ENCODE measurements at places on chromosomes 11 and 22.

DNA sequence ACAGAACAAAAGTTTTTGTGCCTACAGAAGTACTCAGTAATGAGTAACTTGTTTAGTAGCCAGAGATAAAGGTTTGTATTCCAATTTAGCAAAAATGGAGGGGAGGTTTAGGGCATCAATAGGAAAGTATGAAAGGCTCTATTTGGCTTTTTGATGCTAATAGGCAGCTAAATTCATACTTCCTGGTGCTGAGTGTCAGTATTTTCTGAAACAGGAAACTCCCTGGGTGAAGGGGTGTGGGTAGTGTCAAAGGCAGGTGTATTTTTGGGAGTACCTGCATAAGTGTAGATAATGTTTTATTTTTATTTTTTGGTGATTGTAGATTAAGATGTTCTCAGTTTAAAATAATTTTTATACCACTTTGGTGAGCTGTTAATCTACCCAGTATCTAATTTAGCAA, 29.3 kb upstream of the MMP7 start:
- no peak for DNase-seq

GRCh38 chr11:77031599-77031998, 2.6 kb upstream of the B3GNT6 start:
- DNase-seq: no peak

DNA sequence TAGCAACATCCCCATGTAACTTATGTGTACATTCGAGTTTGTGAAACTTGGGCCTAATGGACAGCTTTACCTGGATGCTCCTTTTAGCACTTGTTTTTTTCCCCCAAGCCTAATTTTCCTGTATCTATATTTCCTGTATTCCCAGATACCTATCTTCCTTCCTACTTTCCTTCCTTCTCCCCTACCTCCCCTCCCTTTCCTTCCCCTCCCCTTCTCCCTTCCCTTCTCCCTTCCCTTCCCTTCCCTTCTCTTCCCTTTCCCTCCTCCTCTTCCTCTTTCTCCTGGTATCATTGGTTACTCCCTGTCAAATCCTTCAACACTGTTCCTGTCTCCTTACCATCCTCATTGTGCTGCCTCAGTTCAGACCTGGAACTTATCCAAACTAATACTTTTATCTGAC, 111.8 kb downstream of the HIPK3 start:
- no peak for DNase-seq

DNA sequence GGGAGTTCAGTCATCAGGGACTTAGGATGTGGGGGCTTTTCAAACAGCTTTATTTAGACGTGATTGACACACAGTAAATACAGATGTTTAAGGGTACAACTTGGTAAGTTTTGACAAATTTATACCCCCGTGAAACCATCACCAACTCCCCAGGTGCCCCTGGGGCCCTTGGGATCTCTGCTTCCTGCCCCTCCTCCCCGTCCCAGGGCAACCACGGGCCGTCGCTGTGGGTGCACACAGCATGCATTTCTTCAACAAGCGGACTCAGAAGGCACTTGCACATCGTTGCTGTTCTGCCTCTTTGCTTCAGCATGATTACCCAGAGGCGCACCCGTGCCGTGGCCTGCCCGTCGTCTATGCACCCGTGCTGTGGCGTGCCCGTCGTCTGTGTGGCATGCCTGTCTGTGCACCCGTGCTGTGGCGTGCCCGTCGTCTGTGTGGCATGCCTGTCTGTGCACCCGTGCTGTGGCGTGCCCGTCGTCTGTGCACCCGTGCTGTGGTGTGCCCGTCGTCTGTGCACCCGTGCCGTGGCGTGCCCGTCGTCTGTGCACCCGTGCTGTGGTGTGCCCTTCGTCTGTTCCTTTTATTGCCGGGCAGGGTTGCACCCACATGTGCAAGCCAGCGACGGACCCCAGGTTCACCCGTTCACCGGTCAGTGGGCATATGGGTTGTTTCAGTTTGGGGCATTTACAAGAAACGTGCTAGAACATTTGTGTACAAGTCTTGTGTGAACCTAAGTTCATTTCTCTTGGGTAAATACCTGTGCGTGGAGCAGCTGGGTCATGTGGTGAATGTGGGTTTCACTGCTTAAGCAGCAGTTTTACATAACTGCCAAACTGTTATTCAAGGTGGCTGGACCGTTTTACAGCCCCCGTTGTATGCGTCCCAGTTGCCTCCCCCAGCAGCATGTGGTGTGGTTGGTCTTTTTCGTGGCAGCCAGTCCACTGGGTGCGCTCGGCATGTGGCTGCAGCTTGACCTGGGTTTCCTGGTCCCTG, 8.3 kb downstream of the CD81 start:
- no peak for DNase-seq

DNA sequence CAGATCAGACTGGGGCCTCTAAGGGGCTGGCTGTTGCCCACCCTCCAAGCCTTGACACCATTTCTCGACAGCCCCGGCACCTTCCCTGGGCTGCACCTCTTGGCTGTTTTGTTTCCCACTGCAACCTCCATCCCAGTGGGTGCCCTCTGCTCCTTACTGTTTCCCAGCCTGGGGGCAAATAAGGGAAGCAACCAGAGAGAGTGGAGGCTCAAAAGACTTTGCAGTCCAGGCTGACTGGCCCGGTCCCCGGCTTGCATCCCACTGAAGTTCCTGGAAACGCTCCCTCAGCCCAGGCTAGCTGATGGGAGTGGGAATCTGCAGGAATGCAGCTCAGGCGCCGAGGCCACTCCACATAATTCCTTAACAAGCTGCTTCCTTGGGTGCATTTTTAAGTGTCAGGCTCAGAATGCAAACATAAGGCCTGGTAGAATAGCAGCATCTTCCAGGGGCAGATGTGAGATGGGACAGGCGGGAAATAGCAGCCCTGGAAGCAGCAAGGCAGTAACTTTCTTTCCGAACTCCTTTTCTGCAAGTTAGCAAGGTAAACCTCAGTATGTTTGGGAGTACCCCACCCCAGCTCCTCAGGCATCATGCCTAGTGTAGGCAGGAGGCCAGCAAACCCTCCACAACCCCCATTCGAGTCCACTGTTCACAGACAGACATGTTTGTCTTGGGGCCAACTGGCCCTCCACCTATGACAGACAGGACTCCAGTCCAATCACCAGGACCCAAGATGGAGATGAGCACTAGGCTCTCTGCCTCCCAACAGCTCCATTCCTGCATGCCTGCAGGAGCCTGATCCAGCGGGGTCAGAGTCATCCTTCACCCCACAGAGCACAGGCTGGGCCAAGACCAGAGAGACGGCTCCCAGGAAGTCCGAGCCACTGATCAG, 39.3 kb downstream of the RPL27A start:
- DNase-seq: no peak

DNA sequence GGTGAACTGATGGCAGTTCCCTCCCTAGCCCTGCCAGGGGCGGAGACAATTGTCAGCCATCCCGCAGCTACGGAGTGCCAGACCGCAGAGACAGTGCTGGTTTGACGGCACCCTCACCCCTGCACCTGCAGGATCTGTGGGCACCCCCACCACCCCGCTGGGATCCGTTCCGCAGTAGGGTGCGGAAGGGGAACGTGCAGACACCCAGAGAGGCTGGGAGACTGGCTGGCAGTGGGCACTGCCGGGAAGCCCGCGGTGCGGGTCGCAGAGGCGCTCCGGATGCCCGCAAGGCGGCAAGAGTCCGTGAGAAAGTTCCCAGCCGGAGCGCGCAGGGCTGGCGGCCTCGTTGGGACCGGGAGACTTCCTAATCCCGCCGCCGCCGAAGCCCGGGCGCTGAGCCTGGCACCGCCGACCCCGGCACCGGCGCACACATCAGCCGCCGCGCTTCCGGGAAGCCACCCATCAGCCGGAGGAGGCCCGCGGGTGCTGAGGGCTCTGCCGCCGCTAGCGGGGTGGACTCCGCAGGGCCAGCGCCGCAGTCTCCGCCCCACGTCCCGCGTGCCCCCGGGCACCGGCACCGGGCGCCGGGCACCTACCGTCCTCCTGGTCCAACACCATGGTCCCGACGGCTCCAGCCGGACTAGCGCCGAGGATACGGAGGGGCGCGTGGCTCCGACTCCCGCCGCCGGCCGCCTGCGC, 4.3 kb upstream of the LMO1 start:
- DNase-seq: no peak

- no peak for DNase-seq
These were observed 45.3 kb downstream of the SMIM38 start for GRCh38 chr11:69201066-69201365.

GRCh38 chr11:43852057-43852636, 28.5 kb upstream of the ALKBH3 start:
- no peak for DNase-seq

DNA sequence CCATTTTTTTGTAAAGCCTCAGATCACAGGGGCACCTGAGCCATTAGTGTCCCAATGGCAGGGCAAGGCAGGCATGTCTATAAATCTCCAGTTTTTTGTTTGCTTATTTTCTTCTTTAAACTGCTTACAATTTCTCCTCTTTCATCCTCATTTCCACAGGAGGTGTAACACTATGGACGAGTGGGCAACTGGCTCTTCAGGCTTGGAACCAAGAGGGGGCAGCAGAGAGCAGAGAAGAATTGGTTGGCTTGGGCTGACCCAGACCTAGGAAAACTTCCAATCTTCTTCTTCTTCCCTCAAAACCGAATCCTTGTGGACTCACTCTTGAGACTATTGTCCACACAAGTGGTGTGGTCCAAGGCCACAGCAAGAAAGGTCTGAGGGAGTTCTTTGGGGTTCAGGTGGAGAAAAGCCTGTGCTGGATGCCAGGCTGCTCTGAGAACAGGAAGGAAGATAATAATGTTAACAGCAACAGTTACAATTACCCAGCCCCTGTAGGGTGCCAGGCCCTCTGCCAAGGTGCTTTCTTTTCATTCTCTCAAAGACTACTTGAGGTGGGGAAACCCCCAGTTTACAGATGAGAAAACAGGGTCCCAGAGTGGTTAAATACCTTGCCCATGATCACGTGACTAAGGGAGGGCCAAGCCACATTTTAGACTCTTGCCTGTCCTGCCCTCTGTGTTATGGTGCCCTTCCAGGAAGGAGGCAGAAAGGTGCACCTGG, 70.7 kb upstream of the E2F8 start:
- DNase-seq: no peak

DNA sequence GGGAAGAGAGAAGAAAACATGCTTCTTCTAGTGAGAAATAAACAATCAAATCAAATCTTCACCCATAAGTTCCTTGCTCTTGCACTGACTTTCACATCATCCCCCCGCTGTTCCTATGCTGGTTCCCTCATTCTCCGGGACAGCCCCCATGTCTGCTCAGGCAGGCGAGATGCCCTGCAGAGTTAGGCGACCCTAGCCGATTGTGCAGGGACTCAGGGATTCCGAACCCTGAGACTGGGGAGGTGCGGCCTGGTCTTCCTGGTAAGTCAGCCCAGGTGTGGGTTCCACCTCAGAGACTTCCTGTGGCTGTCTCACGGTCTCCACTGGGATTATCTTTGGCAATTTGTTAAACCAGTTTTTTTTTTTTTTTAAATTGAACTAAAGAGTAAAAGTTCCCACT, 6.6 kb downstream of the TTC38 start:
- DNase-seq: no peak

- DNase-seq: no peak
These were observed 1251.2 kb downstream of the BRD1 start for GRCh38 chr22:48576333-48577013.

- no peak for DNase-seq
These were observed 757 bp downstream of the SPI1 start for GRCh38 chr11:47377571-47378009.

GRCh38 chr11:64859542-64860414, 15.3 kb upstream of the CDC42BPG start:
- no peak for DNase-seq

GRCh38 chr11:46331282-46331984, 15.8 kb upstream of the DGKZ start:
- DNase-seq: no peak

DNA sequence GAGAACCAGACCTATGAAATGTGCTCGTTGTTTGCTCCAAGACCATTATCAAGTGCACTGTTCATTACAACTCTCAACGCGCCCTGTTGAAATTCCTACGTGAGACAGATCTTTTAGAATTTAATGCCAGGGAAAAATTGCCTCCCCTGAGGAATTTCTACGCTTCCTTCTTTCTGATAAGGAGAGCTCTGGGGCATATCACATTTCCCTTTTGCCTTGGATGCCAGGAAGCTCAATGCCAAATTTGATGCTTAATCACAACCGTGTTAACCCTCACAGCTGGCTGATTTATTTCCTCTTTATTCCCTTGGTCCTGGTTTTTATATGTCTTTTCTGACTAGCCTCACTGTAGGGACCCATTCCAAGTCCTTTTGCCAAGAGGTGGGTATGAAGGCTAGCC, 109.4 kb downstream of the MICAL2 start:
- DNase-seq: no peak

GRCh38 chr11:118247041-118247440, 5.1 kb downstream of the MPZL3 start:
- no peak for DNase-seq

- DNase-seq: no peak
These were observed 31.3 kb downstream of the TRAF6 start for GRCh38 chr11:36478700-36479329.

DNA sequence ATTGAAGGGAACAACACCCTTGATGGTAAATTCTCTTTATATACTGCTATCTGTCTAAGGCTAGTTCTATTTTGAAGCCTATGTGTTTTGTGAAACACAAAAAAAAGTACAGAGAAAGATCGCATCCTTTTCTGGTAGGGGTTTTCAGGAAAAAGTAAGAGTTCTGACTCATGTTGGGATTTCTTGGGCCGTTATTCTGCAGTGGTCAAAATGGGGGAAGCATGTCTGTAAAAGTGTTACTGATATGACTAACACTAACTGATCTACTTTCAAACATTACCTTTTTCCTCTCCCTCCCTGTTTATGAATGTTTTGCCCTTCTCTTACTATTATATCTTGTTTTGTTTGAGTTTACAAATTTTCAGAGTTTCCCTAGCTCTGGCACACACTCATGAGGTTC, 53.9 kb downstream of the CTNND1 start:
- no peak for DNase-seq

DNA sequence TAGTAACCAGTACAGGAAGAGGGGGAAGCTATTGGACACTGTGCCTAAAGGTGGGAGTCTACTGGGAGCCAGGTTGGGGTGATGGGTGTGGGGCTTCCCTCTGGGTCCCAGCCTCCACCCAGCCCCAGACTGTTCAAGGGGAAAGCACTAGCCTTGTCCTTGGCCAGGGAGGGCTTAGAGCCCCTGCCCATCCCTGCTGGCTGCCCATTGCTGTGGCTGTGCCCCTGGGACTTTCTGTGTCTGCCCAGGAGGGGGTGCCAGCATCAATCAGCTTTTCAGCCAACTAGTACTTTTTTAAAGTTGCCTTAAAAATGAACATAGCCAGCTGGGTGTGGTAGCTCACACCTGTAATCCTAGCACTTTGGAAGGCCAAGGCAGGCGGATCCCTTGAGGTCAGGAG, 19.9 kb downstream of the INCENP start:
- no peak for DNase-seq

- no peak for DNase-seq
These were observed 4.4 kb downstream of the POLA2 start for GRCh38 chr11:65266210-65266609.

GRCh38 chr11:22674470-22675439, 8.3 kb downstream of the GAS2 start:
- no peak for DNase-seq

GRCh38 chr11:58745705-58746364, 14.1 kb upstream of the GLYAT start:
- DNase-seq: no peak

GRCh38 chr11:108115500-108116140, 5.7 kb upstream of the ACAT1 start:
- DNase-seq: no peak

GRCh38 chr11:9594267-9595046, 21.0 kb downstream of the WEE1 start:
- no peak for DNase-seq
